Naive thymus-derived CD4-positive, alpha-beta T cell (primary cell): ENCODE measurements at places on chromosomes 5 and 9. TPM values are rescaled to one million over a fixed set of nuclear protein-coding genes. Genes with fewer than 3 reads are reported as not detected.

DNA sequence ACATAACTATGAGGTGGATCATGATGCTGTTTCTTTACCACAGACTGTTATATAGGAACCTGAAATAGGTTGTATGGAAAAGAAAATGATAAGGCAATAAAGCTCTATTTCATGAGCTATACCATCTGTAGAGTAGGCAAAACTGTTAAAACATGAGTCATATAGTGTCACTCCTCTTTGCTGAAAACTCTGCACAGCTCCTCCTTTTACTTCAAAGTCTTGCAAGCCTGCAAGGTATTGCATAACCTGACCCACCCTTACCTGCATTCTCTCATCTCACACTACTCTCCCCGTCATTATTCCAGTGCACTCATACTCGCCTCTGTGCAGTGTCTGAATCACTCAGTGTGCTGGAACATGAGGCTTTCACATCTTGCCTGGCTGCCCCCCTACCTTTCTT lies 790.1 kb downstream of the EFNA5 start:
- no peak overlapping the region for H3K4me3 ChIP-seq
- no peaks in the 10 kb centered on the region for H3K27me3 ChIP-seq
- no peak overlapping the region for H3K27ac ChIP-seq
- H3K4me1 ChIP-seq = no peaks in the 10 kb centered on the region
- no peak for DNase-seq

DNA sequence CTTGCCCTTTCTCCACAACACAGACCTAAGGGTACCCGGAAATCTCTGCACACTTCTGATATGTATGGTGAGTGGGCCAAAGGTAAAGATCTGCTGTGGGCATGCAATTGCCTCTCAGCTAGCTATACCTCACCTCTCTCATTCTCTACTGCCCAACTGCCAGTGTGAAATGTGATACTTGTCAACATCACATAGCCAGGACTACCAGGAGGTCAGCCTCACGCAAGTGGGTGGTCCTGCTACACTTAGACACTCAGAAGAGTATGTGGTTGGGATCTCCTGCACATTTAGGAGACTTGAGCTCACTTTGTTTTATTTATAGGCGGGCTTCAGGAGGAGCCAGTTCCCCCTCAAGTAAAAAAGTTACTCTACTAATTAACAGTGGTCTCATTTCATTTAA lies 88.0 kb upstream of the MAN2A1 start:
- no peak overlapping the region for H3K27ac ChIP-seq
- no peak overlapping the region for H3K4me3 ChIP-seq
- H3K4me1 ChIP-seq = no peaks in the 10 kb centered on the region
- no peaks in the 10 kb centered on the region for H3K27me3 ChIP-seq

- H3K27ac ChIP-seq = no peak overlapping the region
- no peaks in the 10 kb centered on the region for H3K27me3 ChIP-seq
- peaks cover 32% of the 10 kb centered on the region for H3K4me1 ChIP-seq
Observed at GRCh38 chr5:172156541-172156994, 31.5 kb downstream of the STK10 start.

DNA sequence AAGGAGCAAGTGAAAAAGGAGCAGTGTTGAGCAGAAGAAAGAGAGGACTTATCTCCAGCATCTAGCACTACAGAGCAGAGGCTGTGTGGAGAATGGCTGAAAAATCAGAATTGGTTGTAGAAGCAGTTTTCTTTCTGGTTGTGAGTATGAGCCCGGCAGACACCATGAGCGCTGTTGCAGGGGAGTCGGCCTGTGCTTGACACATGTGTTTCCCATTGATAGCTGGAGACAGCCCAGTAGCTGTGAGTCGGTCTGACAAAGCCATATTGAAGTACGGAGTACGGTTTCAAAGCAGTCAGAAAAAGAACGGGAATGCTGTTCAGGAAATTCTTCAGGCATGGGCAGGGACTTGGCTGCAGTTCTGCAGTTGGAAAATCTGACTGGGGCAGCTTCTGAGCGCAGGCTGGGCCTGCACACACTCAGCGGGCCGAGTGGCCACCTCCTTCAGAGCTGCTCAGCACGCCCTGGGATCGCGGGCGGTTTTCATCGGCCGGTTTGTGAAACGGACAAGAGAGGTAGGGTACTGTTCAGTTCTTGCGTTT lies at the start of gene SGCD:
TSS of gene SGCD (plus strand) at position 447 of the 542 bp plus-strand sequence.
- H3K27ac ChIP-seq = no peak within 1 kb of the TSS
- no peaks in the 10 kb centered on the region for H3K27me3 ChIP-seq
- DNase-seq = no peak

Gene SEMA5A
- total RNA-seq = 0.98 TPM

GRCh38 chr5:107486489-107486888 lies 184.2 kb downstream of the EFNA5 start:
- H3K36me3 ChIP-seq = no peaks in the 10 kb centered on the region
- H3K4me3 ChIP-seq = no peak overlapping the region
- H3K27ac ChIP-seq = no peak overlapping the region
- DNase-seq = peak; percentile 38

DNA sequence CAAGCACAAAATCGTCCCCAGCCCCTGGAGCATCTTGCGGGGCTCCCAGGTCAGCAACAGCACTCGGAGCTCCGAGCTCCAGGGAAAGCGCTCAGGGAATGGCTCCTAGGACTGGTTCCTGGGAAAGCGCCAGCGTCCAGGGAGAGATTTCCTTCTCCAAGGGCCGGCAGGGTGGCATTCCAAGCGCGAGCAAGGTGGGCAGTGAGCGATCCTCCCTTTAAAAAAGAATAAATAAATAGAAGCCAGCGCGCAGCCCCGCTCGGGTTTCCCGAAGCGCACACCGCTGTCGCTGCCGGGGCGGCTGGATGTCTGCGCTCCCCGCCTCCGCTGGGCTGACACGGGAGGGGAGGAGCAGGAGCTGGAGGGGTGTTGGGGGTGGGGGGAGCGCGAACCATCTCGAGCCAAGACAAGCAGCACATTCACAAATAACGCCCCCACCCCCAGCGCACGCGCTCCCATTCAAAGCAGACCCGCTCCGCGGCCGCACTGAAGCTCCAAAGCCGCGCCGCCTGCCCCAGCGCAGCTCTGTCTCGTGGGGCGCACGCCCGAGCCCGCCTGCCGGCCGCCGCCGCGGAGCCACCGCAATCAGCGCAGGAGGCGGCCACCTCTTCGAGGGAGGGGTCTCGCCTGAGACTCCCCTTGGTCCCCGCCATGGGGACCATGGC lies 327.4 kb downstream of the SH3GL2 start:
- H3K27ac ChIP-seq = no peak overlapping the region
- H3K27me3 ChIP-seq = no peaks in the 10 kb centered on the region
- no peak overlapping the region for H3K4me3 ChIP-seq
- DNase-seq = no peak
- H3K36me3 ChIP-seq = no peaks in the 10 kb centered on the region

Gene CARD9
- total RNA-seq = 1.4 and 2.2 TPM in 2 replicates

Gene CARTPT
- not detected for total RNA-seq

DNA sequence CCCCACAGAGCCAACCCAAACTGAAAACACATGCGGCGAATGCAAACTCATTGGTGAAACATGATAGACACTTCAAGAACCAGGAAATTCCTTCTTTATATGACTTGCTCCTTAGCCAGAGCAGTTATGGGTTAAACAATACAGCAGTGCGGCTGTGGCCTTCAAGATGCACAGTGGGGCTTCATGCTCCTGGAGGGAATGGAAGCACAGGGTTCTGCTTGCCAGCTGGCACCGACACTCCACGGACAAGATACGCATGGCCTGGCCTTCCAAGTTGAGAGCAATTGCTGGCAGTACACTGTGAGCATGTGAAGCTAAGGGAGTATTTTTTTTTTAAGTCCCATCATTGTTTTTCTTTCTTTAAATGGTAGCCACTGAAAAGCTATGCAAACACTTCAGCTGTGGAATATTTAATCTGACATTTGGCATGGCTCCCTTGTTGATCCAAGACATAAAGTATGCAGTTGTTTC lies 451.6 kb upstream of the CD180 start:
- H3K36me3 ChIP-seq = no peaks in the 10 kb centered on the region
- DNase-seq = no peak
- no peak overlapping the region for H3K4me3 ChIP-seq
- no peak overlapping the region for H3K27ac ChIP-seq
- H3K4me1 ChIP-seq = no peaks in the 10 kb centered on the region

GRCh38 chr9:2853517-2853916 lies 9.6 kb upstream of the PUM3 start:
- no peaks in the 10 kb centered on the region for H3K4me1 ChIP-seq
- no peak overlapping the region for H3K4me3 ChIP-seq
- H3K27me3 ChIP-seq = no peaks in the 10 kb centered on the region
- H3K27ac ChIP-seq = no peak overlapping the region
- no peak for DNase-seq

Gene FOXD4L3
- 0.54 TPM for total RNA-seq

Gene RNF38
- total RNA-seq = 72.9 TPM

Gene EQTN
- not detected for total RNA-seq

DNA sequence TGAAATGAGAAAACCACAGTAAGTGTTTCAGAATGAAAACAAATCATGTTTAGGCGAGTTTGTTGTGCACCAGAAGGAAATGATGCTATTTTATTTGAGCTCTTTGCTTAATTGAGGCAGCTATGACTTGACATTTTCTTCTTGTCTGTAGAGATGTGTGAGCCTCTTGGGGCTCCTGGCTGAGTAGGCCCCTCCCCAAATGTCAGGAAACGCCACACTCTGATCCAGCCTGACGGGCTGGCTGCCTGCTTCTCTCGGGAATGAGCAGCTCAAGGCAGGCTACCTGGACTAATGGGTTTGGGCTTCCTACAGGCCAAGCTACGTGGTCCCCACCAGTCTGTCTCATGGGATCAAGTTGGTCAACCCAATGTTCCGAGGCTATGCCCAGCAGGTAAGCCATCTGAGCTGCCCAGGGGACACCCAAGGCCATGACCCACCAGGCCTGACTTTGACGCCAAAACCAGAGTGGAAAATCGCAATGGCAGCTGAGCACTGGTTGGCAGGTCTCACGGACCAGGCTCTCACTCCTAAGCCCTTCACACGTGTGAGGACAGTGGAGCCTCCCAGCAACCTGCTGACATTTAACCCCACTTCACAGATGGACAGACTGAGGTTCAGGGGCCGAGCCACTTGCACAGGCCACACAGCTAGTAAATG lies 29.9 kb downstream of the USP20 start:
- DNase-seq = no peak
- H3K4me1 ChIP-seq = peaks cover 89% of the 10 kb centered on the region
- no peak overlapping the region for H3K4me3 ChIP-seq
- H3K36me3 ChIP-seq = peaks cover 5% of the 10 kb centered on the region
- H3K27ac ChIP-seq = peak overlapping the region; percentile 87

GRCh38 chr9:137394866-137395665 lies 27.9 kb downstream of the EXD3 start:
- DNase-seq = no peak
- no peaks in the 10 kb centered on the region for H3K4me1 ChIP-seq
- no peaks in the 10 kb centered on the region for H3K27me3 ChIP-seq
- no peak overlapping the region for H3K27ac ChIP-seq
- H3K36me3 ChIP-seq = no peaks in the 10 kb centered on the region

Gene WDR38
- total RNA-seq = not detected

- no peaks in the 10 kb centered on the region for H3K36me3 ChIP-seq
- no peak overlapping the region for H3K27ac ChIP-seq
- no peak for DNase-seq
- H3K27me3 ChIP-seq = no peaks in the 10 kb centered on the region
Observed at GRCh38 chr5:135393691-135394090, 5.3 kb downstream of the MACROH2A1 start.

- H3K36me3 ChIP-seq = peaks cover 26% of the 10 kb centered on the region
- H3K4me3 ChIP-seq = no peak overlapping the region
- no peak for DNase-seq
- H3K27me3 ChIP-seq = no peaks in the 10 kb centered on the region
- H3K4me1 ChIP-seq = no peaks in the 10 kb centered on the region
Observed at GRCh38 chr9:96461336-96461735, 11.4 kb downstream of the HABP4 start.
